ENCODE measurements at places on chromosomes 6 and 20. TPM values are rescaled to one million over a fixed set of nuclear protein-coding genes. Genes with fewer than 3 reads are reported as not detected.

- H3K4me1 ChIP-seq, result peaks cover 9% of the 10 kb centered on the region
- H3K27me3 ChIP-seq, result no peaks in the 10 kb centered on the region
- no peak overlapping the region for H3K4me3 ChIP-seq
- H3K36me3 ChIP-seq, result no peaks in the 10 kb centered on the region
- no peak for DNase-seq
These were observed 99.3 kb downstream of the UTRN start for GRCh38 chr6:144384427-144384826.

DNA sequence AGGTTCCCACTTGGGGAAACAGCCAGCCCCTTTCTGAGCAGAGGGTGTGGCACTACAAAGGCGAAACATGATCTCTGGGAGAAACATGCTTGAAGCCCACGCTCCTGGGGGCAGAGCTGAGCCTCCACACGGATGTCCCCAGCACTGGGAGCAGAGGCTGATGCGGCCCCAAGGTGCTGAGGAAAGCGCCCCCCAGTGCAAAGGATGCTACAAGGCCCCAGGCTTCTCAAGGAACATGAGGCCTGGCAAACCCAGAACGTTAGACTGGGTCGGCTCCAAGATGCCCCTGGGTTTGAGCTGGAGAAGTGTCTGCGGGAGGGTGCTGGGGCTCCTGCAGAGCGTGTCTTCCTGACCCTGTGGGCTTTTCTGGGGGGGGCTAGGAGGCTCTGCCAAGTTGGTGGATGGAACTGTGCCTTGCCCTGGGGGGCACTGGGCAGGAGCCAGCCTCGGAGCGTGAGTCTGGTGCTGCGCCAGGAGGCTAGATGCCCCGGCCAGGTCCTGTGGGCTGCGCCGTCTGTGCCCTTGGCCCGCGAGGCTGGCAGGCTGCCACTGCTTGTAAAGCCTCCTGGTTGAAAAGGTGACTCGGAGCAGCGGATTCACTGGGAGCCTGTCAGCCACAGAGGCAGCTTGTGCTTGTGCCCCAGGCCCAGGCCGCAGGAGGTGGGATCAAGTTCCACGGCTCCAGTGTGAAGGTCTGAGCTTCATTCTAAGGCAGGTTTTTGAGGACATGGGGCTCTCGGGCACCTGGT, 8.1 kb downstream of the SYNJ2 start:
- no peaks in the 10 kb centered on the region for H3K36me3 ChIP-seq
- no peak overlapping the region for H3K27ac ChIP-seq
- no peaks in the 10 kb centered on the region for H3K4me1 ChIP-seq
- H3K27me3 ChIP-seq, result no peaks in the 10 kb centered on the region
- H3K4me3 ChIP-seq, result no peak overlapping the region

Gene POM121L2
- not detected for polyA plus RNA-seq

DNA sequence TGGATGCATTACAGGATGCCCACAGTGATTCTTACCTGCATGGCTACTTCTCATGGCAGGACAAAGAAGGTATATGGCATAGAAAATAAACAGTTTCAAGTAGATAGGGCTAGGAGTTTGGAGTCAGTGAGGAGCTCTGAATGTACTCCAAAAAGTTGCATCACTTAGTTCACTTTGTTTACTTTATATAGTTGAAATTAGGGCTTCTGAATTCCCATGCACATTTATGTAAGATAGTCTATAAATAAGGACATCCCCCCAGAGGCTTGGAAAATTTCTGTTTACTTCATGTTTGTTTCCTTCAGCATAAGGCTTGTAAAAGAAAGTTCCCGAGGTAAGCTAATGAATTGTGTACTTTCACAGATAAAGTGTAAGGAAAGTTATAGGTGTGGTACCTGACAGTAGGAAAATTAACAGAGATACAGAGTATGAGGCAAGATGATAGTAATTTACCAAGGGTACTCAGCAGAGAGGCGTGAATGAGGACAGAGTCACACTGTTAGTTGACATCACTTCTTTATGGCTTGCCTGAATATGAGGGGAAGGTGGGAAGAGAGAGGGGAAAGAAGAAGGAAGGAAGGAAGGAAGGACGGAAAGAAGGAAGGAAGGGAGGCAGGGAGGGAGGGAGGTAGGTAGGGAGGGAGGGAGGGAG, 51.1 kb downstream of the ADTRP start:
- no peaks in the 10 kb centered on the region for H3K4me1 ChIP-seq
- DNase-seq, result no peak
- H3K36me3 ChIP-seq, result no peaks in the 10 kb centered on the region
- no peak overlapping the region for H3K27ac ChIP-seq

- no peaks in the 10 kb centered on the region for H3K27me3 ChIP-seq
- H3K4me1 ChIP-seq, result no peaks in the 10 kb centered on the region
- H3K27ac ChIP-seq, result no peak overlapping the region
- no peak for DNase-seq
- H3K4me3 ChIP-seq, result no peak overlapping the region
These were observed 115.4 kb downstream of the INSM1 start for GRCh38 chr20:20483328-20483727.

Gene SLC17A2
- not detected for polyA plus RNA-seq

Gene NR2E1
- not detected for polyA plus RNA-seq

DNA sequence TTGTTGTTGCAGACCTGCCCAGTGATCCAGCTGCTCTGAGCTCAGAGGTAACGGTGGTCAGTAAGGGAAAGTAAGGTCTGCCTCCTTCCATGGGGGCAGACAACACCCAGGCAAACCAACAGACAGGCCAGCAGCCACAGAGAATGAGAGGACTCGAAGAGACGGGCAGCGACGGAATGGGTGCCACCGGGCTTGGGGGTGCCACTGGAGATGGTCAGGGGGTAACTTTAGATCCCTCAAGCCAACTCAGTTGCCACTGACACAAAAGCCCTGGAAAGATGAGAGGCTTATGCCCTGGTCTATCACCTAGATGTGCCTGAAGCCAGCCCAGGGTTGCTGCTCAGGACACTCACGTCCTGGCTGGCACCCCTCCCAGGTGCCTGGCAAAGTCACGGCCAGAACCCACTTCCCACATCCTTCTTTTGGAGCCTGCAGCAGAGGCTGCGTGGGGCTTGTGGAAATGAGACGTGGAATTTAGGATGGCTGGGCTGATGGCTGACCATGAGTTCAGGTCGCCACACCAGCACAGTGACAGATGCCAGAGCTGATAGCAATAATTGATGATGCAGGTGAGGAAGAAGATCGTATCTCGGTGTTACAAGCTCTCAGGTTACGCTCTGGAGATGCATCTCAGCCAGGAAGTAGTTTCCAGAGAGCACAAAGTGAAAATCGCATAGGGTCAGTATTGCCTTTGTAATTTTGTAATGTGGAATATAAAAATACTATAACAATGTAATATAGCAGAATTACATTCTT, 209.1 kb downstream of the SYNDIG1 start:
- H3K36me3 ChIP-seq, result no peaks in the 10 kb centered on the region
- no peaks in the 10 kb centered on the region for H3K4me1 ChIP-seq
- H3K4me3 ChIP-seq, result no peak overlapping the region
- H3K27ac ChIP-seq, result no peak overlapping the region
- H3K27me3 ChIP-seq, result no peaks in the 10 kb centered on the region

- H3K27me3 ChIP-seq, result no peaks in the 10 kb centered on the region
- no peaks in the 10 kb centered on the region for H3K4me1 ChIP-seq
- no peak for DNase-seq
- H3K36me3 ChIP-seq, result no peaks in the 10 kb centered on the region
- no peak overlapping the region for H3K4me3 ChIP-seq
These were observed 67.1 kb upstream of the ZMYND8 start for GRCh38 chr20:47423586-47423985.

Gene SLCO4A1
- 4.1 TPM for polyA plus RNA-seq

GRCh38 chr6:81455641-81456040, 296.8 kb downstream of the TENT5A start:
- no peak overlapping the region for H3K4me3 ChIP-seq
- no peaks in the 10 kb centered on the region for H3K36me3 ChIP-seq
- H3K4me1 ChIP-seq, result peaks cover 2% of the 10 kb centered on the region
- no peak for DNase-seq

Gene FAM83D
- polyA plus RNA-seq, result 1.1 TPM

GRCh38 chr6:11384531-11385309, 152.3 kb upstream of the NEDD9 start:
- H3K27ac ChIP-seq, result no peak overlapping the region
- no peak overlapping the region for H3K4me3 ChIP-seq
- DNase-seq, result no peak
- peaks cover 4% of the 10 kb centered on the region for H3K4me1 ChIP-seq
- no peaks in the 10 kb centered on the region for H3K36me3 ChIP-seq

GRCh38 chr6:88455317-88455716, 289.2 kb upstream of the CNR1 start:
- H3K36me3 ChIP-seq, result no peaks in the 10 kb centered on the region
- DNase-seq, result no peak
- no peaks in the 10 kb centered on the region for H3K4me1 ChIP-seq
- no peak overlapping the region for H3K27ac ChIP-seq

DNA sequence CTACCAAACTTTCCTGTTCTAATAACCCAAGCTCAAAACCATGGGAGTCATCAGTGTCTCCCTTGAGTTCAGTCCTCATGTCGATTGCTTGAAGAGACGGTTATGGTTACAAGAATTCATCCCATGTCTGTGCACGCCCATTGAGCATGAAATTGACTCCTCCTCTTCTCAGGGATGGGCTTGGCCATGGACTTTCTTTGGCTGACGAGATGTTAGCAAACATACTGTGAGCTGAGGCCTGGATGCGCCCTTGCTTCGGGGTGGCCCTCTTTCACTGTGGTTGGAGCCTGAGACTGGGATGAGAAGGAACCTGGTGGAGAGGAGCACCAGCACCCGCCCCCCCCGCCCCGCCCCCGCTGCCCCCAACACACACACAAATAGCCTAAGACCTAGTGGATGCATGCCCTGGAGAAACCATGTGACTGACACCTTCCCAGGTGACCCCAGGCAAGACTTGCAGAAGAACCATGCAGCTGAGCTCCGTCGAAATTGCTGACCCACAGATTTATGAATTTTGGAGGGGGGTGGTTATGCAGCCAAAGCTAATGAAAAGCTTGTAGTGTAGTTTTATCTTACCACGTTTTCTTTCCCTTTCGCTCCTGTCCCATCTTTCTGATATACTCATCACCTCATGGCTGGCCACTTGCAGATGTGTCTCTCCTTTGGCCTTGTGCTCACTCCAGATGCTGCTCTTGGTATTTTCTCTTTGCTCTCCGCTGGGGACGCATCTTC, 231.4 kb downstream of the CDH4 start:
- H3K4me3 ChIP-seq, result no peak overlapping the region
- no peak overlapping the region for H3K27ac ChIP-seq
- no peaks in the 10 kb centered on the region for H3K27me3 ChIP-seq
- H3K36me3 ChIP-seq, result no peaks in the 10 kb centered on the region
- DNase-seq, result no peak

DNA sequence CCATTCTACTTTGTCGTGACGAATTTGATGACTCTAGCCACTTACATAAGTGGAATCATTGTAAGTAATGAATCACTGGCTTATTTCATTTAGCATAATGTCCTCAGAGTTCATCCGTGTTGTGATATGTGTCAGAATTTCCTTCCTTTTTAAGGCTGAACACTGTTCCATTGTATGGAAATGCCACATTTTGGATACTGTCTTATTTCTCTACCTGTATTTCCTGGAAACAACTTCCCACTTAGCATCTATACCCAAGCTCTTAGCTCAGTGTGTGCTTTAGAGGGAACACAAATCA, 28.8 kb upstream of the GGTLC1 start:
- no peaks in the 10 kb centered on the region for H3K36me3 ChIP-seq
- H3K27me3 ChIP-seq, result no peaks in the 10 kb centered on the region
- no peak overlapping the region for H3K27ac ChIP-seq
- no peak overlapping the region for H3K4me3 ChIP-seq

Gene PACSIN1
- polyA plus RNA-seq, result not detected

Gene HEY2
- polyA plus RNA-seq, result 46.1 TPM

DNA sequence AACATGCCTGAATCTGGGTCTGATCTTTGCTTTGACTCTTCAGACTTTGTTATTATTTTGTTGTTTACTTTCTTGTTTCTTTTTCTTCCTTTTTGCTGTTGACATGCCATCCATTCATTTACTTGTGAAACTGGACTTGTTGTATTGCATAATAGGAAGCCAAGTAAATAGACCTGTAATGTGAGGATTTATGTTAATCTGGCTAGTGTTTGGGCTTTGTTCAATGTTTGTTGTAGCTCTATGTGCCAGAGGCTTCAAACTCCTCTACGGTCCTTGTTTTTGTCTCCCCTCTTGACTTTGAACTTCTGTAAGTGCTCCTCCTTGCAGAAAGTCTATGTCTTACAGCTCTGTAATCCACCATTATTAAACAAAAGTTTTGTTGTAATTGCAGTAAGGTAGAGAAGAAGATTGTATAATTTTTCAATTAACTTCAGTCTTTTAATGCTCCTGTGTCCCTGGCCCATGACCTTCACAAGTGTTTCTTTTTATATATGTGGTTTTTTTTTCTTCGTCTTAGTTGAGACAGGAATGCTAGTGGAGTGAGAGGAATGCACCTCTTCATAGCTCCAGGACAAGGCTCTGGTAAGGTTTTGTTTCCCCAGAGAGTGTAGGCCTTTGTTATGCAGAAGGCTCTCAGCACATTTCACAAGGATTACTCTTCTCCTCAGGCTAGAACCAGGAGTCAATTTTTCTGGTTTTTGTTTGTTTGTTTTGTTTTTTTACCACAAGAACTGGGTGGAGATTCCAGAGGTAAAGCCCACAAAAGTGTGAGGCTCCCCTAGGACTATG, 1061.8 kb upstream of the CITED2 start:
- no peak for DNase-seq
- H3K36me3 ChIP-seq, result no peaks in the 10 kb centered on the region
- H3K4me1 ChIP-seq, result no peaks in the 10 kb centered on the region
- no peak overlapping the region for H3K4me3 ChIP-seq
- H3K27me3 ChIP-seq, result no peaks in the 10 kb centered on the region
- H3K27ac ChIP-seq, result no peak overlapping the region

- H3K27ac ChIP-seq, result no peak overlapping the region
- no peak for DNase-seq
- H3K27me3 ChIP-seq, result no peaks in the 10 kb centered on the region
- no peaks in the 10 kb centered on the region for H3K4me1 ChIP-seq
- H3K36me3 ChIP-seq, result no peaks in the 10 kb centered on the region
These were observed 2.5 kb upstream of the NAA20 start for GRCh38 chr20:20014659-20015058.

DNA sequence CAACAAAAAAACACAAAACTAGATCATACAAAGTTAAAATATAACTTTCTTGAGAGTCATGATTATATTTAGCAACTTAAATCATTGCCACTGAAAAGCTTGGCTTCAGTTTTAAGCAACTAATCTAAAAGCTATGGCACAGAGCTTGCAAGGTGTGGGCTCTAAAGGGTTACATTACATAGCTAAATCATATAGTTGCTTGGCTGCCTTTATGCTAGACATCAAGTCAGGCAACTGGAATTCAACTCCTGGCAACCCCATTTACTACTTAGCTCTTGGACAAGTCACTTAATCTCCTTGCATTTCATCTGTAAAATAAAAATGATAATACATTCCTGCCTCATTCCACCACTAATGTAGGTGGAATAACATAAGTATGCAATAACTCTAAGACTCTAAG, 40.9 kb upstream of the GCM1 start:
- no peak overlapping the region for H3K4me3 ChIP-seq
- DNase-seq, result no peak
- no peaks in the 10 kb centered on the region for H3K36me3 ChIP-seq
- no peaks in the 10 kb centered on the region for H3K27me3 ChIP-seq

GRCh38 chr6:68196645-68197044, 438.4 kb upstream of the ADGRB3 start:
- H3K4me3 ChIP-seq, result no peak overlapping the region
- no peak overlapping the region for H3K27ac ChIP-seq
- no peak for DNase-seq
- H3K27me3 ChIP-seq, result no peaks in the 10 kb centered on the region

GRCh38 chr6:108744996-108745395, 103.2 kb upstream of the ARMC2 start:
- H3K4me3 ChIP-seq, result no peak overlapping the region
- DNase-seq, result no peak
- H3K4me1 ChIP-seq, result peaks cover 13% of the 10 kb centered on the region
- H3K27ac ChIP-seq, result peak overlapping the region; percentile 30
- H3K27me3 ChIP-seq, result no peaks in the 10 kb centered on the region
